ENCODE measurements at places on chromosomes 1 and 21. TPM values are rescaled to one million over a fixed set of nuclear protein-coding genes. Genes with fewer than 3 reads are reported as not detected.

The TACSTD2 gene
- total RNA-seq: 22.8 TPM

The ADARB1 gene
- 17.0 TPM for total RNA-seq

The CD34 gene
- not detected for total RNA-seq

The OR2T2 gene
- not detected for total RNA-seq

The TRIM58 gene
- 1.2 TPM for total RNA-seq

The TMEM269 gene
- 0.42 TPM for total RNA-seq

The BGLAP gene
- 5.8 TPM for total RNA-seq

All from progenitor cell of endocrine pancreas (in vitro differentiated cells).